ENCODE measurements at places on chromosomes 16 and 17. TPM values are rescaled to one million over a fixed set of nuclear protein-coding genes. Genes with fewer than 3 reads are reported as not detected.

GRCh38 chr16:81511371-81511770 lies 66.8 kb downstream of the CMIP start:
- DNase-seq: peak; percentile 79

DNA sequence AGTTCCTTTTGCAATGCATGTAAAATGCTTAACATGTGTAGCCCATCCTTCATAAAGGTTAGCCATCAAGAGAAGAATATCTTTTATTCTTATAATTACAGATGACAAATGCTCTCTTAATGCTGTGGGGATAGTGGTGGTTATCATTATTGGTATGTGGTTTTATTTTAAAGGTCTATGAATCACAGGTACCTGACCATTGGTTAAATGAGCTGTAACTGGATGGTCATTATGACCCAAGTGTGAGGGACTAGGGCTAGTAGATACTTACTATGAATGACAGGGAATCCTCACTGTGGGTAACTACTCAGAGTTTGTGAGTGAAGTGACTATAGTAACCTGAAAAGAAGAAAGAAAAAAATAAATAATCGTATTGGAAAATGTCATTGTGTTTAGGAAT lies 78.8 kb downstream of the CDRT15 start:
- no peak for DNase-seq

DNA sequence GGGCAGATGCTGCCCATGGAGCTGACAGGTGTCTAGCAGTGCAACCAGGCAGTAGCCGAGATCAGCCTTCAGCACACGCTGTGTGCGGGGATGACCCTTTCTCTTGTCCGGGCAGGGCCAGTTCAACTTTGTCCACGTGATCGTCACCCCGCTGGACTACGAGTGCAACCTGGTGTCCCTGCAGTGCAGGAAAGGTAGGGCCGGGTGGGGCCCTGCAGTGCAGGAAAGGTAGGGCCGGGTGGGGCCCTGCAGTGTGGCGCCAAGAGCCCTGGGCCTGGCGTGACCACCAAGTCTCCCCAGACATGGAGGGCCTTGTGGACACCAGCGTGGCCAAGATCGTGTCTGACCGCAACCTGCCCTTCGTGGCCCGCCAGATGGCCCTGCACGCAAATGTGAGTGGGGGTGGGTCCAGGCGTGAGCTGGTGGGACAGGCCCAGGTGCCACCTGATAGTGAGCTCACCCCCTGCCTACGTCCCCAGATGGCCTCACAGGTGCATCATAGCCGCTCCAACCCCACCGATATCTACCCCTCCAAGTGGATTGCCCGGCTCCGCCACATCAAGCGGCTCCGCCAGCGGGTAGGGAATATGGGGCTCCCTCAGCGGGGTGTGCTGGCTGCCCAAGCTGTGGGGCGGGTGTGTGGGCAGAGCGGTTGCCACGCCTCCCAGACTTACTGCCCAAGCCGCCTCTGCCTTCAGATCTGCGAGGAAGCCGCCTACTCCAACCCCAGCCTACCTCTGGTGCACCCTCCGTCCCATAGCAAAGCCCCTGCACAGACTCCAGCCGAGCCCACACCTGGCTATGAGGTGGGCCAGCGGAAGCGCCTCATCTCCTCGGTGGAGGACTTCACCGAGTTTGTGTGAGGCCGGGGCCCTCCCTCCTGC lies 40.2 kb downstream of the TSC2 start:
- DNase-seq: no peak

DNA sequence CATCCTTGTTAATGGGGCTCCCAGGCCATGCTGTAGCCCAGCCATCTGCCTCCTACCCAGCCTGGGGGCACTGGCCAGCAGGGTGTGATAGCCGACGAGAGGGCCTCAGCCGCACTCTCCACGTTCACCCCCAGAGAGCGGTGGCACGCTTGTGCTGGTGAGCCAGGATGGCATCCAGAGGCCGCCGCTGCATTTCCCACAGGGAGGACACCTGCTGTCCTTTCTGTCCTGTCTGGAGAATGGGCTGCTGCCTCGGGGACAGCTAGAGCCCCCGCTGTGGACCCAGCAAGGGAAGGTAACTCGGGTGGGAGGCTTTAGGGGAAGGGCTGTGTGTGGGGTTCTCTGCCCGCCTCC lies 27.4 kb downstream of the SGSM2 start:
- DNase-seq: no peak

DNA sequence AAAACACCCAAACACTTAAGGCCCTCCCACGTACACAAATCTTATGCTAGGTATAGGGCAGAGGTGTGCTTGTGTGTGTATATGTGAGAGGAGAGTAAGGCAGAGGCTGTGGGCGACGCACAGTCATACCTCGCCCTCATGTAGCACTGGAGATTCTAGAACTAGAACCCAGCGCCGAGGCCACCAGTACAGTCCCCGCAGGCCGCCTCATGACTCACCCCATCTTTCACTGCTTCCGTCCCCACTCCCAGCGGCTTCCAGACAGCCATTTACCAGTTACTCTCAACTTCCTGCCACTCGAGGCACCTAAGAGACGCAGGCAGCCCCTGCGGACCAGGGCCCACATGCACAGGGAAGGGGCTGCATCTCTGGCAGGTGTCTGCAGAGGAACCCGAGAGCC lies 23.2 kb upstream of the CYTH1 start:
- no peak for DNase-seq

DNA sequence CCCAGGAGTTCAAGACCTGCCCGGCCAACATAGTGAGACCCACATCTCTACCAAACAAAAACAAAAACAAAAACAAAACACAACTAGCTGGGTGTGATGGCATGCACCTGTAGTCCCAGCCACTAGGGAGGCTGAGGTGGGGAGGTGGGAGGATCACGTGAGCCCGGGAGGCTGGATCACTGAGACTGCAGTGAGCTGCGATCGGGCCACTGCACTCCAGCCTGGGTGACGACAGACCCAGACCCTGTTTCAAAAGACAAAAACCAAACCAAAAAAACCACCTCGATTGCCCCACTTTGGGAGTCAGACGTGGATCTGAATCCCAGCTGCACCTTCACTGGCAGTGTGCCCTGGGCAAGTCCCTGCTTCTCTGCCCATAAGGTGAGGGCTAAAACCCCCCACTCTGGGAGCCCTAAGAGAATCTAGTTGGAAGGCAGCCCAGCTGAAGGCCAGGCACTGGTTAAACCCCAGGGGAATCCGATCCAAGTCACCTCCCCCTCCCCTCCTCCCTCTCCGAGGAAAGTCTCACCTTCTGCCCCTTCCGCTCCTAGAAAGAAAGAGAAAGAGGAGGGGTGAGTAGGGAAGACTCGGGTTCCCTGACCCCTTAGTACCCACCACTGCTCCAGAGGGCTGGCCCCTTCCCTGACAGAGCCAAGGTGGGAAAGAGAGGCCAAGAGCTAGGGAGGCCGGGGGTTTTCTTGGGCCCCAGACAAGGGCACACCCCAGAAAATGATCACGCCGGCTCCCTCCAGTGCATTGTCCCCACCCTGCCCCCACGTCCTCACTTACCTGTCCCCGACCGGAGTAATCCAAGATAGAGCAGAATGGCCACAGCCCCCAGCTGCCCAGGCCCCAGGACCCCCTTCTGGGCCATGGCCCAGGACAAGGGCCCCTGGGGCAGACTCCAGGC lies 647 bp downstream of the PRSS8 start:
- DNase-seq: peak; percentile 10

Gene C16orf92
- not detected for polyA plus RNA-seq

Gene BEAN1
- polyA plus RNA-seq: 0.89 TPM

Gene EFCAB3
- polyA plus RNA-seq: not detected

DNA sequence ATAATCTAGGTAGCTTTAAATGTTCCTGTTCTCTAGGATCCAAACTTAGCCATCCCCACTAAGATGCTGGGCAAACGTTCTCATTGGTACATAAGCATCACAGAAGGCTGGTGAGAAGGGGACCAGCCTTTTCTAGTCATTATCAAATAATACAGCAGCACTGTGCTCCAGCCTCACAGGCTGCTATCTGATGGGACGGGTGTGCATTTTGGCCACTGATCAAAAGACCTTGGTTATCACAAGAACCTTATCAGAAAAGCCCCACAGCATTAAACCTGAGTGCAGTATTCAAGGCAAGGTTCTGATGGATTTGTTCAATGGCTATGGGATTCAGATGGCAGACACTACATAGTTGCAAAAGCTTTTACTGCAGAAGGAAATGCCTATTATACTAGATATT lies 19.1 kb upstream of the KPNB1 start:
- DNase-seq: no peak

- no peak for DNase-seq
Observed at GRCh38 chr17:44960691-44961090, 7.4 kb downstream of the C1QL1 start.

- DNase-seq: no peak
Observed at GRCh38 chr16:73601911-73602310, 554.0 kb upstream of the ZFHX3 start.

GRCh38 chr16:51439271-51439670 lies 288.2 kb upstream of the SALL1 start:
- DNase-seq: no peak

Gene STXBP4
- polyA plus RNA-seq: 8.7 TPM

DNA sequence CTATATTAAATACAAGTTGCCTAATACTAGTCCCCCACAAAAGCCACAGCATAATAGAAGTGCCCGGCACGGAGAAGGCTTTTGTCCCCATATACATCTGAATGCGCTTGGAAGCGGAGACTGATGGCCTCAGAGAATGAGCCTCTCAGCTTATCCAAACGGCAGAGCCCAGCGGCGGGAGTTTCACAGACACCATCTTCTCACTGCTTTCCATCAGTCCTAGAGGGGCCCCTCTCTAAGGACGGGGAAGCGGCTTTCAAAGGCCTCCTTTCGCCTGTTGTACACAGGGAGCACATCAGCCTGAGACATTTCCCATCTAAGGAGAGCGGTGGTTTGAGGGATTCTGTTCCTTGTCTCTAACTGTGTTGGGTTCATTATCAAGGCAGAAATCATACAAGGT lies 16.9 kb downstream of the NXN start:
- no peak for DNase-seq

DNA sequence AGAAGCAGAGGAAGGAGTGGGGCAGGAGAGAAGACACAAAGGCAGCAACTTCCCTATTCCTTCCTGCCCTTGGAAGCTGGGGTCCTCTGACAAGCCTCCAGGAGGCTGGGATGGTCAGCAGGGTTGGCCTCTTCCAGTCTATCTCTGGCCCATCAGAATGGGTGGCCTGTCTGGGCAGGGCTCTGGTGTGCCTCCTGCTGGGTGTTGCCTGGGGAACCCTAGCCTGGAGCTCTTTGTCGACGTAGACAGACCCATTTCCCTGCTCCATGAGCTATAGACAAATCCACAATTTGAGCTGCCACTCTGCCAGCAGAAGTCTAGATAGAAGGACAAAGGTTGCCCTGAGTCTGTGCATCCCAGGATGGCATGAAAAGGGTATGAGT lies 11.4 kb downstream of the IGFBP4 start:
- DNase-seq: no peak

Gene MYL4
- not detected for polyA plus RNA-seq

Gene TRPV2
- polyA plus RNA-seq: 19.5 TPM

- DNase-seq: peak; percentile 87
Observed at GRCh38 chr17:38870259-38871165, 654 bp downstream of the LASP1 start.

Gene NKD1
- polyA plus RNA-seq: not detected

DNA sequence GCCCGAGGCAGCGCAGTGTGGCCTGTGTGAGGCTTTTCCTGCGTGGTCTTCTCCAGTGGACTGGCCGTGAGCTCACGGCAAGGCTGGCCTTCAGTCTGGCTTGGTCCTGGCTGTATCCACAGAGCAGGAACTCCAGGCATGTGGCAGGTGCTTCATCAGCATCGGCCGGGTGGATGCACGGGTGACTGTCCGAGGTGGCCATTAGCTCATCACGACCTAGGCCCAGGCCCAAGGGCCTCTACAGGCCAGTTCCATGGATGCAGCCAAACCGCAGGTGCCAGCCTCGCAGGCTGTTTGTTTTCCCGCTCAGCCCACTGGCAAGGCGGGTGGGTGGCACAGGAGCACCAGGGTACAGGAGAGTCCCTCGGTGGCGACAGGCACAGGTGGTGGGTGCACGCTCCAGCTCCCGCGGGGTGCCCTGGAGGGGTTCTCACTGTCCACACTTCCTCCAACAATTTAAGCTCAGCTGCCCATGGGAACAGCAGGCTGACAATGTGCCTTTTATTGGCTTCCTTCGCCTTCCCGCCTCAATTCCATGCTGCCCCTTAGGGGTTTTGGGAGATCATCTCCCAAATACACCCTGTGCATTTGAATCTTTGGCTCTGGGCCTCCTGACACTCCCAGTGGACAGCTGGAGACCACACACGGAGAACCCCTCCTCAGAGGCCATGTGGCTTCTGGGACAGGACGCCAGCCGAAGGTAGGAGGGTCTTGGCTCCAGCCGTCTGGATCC lies 33.0 kb downstream of the ENGASE start:
- no peak for DNase-seq

DNA sequence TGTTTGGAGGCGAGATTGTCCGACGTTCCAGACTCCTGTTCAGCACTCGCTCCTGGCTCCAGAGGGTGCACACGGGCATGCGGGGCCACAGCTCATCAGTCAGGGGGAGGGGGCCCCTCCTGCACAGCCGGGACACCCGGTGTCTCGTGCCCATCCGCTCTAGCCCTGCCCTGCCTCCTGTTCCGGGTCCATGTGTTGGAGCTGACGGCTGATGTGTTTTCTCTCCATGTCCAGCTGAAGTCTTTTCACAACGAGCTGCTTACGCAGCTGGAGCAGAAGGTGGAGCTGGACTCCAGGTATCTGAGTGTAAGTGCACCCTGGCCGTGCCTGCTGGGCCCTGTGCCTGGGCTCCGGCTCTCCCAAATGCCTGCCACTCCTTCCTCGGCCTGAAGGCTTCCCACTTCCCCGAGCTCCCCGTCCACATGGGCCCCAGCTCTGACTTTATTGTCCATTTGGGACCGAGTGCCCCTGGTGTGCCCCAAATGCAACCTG lies 50.5 kb downstream of the BAIAP2 start:
- no peak for DNase-seq

DNA sequence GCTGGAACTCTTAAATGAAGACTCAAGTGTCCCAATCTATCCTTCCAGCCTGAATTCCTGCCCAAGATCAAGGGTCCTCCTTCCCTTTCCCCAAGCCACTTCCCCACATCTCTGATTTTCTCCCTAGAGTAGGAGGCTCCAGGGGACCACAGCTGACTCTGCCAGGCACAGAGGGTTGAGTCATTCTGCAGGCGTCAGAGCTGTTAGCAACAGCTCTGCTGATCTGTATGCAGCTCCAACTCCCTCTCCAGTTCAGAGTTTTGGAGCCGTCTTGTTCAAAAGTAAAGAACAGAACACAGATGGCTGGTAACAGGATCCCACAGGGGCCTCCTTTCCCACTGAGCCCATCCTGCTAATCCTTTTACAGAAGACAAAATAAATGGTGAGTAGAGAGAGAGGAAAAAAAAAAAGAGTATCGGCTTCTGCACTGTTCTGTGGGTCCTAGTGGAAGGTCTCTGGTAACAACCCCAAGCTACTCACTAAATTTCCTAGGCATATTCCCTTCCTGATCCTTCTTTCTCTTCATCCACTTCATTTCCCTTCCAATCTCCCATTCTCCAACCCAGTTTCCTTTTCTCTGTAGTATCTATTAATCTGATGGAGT lies 13.4 kb upstream of the TAOK1 start:
- DNase-seq: peak; percentile 92

Data from GM23248 (cell line).